ENCODE measurements at places on chromosomes 13 and 19.

GRCh38 chr13:59742467-59742866, 421.3 kb downstream of the DIAPH3 start:
- no peak for DNase-seq

DNA sequence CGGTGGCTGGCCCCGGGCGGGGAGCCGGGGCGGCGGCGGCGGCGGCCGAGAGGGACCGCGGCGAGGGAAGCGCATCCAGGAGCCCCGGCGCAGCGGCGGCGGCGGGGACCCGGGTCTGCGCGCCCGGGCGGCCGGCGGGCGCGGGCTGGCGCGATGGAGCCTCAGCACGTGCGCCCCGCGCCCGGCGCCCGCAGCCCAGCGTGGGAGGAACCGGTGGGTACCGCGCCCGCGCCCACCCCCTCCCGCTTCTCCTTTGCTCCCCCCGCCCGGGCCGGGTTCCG, 7.8 kb upstream of the DGKH start:
- no peak for DNase-seq

- no peak for DNase-seq
Measured at GRCh38 chr13:35695448-35695770, 218.9 kb upstream of the MAB21L1 start.

GRCh38 chr19:48122421-48122820, 11.8 kb upstream of the PLA2G4C start:
- no peak for DNase-seq

All from NCI-H1930 (cell line).